ENCODE measurements at places on chromosomes 6 and 20.

DNA sequence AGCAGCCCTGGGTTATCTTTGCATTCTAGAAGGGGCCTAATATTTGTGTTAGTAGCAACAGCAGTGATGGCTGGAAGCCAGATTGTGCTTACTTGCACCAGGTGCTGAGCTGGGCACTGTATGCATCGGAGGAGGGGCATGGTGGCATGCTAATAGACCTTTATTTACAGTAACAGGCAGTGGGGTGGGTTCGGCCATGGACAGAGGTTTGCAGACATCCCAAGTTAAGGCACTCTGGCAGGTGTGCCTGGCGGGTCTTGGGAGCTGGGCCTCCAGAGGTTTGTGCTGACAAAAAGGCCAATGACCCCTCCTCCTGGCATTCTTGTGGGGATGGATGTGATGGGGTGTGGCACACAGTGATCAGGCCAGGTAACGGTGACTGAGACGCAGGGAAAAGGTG lies 39.0 kb upstream of the CD93 start:
- no peak for DNase-seq

DNA sequence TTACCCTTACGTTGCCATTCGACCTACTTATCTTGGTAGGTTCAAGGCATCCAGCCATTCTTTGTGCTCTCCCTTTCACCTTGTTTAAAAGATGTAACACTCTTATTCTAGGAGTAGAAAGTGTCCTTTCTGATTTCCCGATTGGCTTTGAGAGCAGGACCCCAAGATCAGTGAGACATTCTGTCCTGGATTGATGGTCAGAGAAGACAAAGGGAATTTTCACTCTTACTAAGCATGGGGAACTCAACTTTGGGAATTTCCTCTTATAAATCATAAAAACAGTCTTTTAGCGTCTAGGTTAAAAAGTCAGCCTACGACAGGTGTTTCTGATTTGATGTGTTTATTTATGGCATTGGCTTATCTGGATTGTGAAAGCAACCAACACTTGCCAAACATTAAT lies 2.8 kb upstream of the AARS2 start:
- DNase-seq = no peak

DNA sequence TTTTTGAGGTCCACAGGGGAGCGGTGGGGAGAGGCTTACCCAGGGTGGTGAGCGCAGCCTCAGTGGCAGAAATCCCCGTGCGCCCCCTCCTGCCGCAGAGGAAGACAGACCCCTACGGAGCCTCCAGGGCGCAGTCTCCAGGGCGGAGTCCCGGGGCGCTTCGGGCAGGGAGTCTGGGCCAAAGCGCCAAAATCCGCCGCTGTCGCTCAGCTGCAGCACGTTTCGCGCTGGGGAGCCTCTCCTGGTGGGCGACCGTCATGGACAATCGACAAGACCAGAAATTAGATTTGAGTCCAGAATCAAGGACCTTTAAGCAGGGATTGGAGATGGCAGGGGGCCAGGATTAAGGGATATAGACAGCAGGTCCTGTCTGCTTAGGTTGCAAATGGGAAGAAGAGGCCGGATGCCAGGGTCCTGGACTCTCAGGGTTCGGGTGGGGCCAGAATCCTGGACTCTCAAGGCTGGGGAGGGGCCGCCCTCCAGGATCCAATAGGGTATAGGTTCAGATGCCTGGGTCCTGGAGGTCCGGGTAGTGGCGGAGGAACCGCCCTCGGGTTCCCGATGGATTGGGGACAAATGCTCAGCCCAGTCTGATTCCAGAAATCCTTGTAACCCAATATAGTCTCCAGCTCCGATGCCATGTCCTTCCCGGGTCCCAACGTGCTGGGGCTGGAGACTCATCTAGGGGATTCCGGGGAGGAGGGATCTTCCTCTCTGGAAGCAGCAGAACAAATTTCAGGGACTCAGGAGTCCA lies 7.9 kb upstream of the HLA-E start:
- no peak for DNase-seq

DNA sequence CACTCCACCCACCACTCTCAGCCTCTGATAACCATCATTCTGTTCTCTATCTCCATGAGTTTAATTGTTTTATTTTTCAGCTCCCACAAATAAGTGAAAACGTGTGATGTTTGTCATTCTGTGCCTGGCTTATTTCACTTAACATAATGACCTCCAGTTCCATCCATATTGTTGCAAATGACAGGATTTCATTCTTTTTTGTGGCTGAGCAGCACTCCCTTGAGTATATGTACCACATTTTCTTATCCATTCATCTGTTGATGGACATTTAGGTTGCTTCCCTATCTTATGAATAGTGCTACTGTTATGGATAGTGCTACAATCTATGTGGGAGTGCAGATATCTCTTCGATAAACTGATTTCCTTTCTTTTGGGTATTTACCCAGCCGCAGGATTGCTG lies 103.3 kb upstream of the PDE7B start:
- no peak for DNase-seq

GRCh38 chr6:5855787-5856470 lies 150.8 kb downstream of the NRN1 start:
- DNase-seq = no peak

GRCh38 chr20:23640018-23640601 lies 2.4 kb upstream of the CST3 start:
- DNase-seq = no peak

- no peak for DNase-seq
Observed at GRCh38 chr6:53390010-53390409, 41.3 kb upstream of the ELOVL5 start.

DNA sequence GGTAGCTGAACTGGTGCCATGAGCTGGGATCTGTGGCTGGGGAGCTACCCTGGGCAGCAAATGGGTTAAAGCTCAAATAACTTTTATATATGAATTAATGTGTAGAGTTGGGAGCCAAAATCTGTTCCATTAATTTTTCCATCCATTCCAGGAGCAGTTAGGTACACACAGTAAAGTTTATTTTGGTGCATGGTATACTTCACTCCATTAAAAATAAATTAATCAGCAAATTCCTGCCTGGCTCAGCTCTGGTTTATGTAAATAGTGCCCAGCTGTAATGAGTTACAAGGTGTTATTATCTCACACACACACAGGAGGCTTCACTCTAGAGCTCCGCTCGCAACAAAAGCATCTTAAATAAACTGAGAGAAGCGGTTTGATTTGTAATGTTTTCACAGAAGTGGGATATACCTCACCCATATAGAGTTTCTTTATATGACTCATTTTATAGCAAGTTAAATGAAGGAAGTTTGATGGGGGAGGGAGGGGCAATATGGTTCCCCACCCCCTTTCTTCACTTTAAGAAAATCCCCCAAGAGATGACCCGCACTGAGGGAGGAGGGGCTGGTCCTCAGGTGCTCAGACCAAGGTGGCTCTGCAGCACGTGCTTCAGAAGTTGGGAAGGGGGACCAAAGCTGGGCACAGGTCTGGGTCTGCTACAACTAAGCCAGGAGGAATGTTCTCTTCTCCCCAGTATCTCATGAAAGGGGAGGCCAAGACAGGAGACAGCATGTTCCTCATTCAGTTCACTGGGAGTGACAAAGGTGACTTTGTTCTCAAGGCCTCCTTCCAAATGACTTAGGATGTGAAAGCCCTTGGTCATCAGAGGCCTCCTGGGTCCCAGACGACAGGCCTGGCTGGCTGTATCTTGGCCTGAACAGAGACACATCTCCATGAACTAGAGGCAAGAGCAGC lies 10.5 kb upstream of the FAM83C start:
- no peak for DNase-seq

DNA sequence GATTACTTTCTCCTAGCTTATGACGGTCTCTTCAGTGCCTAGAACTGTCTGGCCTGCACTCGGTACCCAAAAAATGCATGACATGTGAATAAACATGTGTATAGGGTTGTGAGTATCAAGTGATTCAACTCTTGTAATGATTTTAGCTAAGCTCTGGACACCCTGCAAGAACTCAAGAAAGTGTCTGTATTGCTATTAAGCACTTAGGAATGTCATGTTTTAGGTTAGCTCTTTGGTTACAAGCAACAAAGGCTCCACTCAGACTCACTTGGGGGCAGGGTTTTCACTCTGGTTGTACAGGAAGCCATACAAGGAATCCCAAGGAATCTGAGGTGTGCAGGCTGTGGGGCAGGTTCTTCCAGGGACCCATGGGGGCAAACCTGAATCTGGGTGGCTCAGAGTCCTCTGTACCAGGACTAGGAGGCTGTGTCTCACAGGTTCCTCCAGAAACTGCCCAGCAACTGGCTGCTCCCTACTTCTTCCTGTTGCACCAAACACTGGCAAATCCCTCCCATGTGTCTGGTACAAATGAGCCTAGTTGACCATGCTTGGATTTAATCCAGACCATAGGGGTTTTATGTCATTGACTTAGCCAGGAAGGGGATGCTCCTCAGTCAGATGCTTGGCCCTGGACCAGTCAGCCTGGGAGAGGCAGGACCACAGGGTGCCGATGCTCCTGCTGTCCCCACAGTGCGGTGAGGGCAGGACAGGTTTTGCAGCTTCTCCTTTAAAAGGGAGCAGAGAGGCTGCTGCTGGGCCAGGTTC lies 77.9 kb upstream of the CDH4 start:
- DNase-seq = no peak

- DNase-seq = no peak
Observed at GRCh38 chr6:42393339-42393738, 58.4 kb downstream of the TRERF1 start.

GRCh38 chr20:7994809-7995208 lies 24.8 kb downstream of the TMX4 start:
- DNase-seq = no peak

GRCh38 chr20:62723351-62723750 lies 14.7 kb downstream of the NTSR1 start:
- no peak for DNase-seq

GRCh38 chr6:44264154-44265006 lies 971 bp downstream of the NFKBIE start:
- DNase-seq = no peak

DNA sequence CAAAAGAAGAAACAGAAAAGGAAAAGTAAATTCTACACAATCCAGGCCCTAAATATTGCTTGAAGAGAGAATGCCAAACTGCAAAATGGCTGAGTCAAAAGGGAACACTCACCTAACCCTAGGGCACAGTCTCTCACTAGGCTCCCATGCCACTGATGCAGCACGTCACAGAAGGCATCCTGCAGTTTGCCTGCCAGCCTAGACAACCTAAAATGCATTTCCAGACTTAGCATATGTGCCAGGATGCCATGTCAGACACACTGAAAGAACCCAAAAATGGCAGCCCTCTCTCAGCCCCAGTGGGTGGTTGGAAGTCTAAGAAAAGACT lies 10.6 kb upstream of the SIRPD start:
- no peak for DNase-seq

DNA sequence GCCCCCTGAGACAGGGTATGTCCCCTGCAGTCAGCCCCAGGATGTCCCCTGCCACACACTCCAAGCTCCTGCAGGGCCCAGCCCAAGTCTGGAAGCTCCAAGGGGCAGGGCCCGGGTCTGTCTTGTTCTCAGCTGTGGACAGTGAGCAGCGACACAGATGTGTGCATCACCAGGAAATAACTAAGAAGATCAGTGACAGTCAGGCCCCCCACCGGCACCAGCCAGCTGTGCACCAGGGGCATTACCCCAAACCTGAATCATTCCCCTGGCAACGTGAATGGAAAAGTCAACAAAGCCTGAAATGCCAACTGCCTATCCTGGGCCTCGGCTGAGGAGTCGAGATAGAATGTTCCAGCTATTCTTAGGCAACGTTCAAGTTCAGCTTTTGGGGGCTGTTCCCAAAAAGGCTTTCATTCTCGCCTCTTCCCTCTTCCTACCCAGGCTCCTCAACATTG lies 105.0 kb downstream of the PREX1 start:
- no peak for DNase-seq

DNA sequence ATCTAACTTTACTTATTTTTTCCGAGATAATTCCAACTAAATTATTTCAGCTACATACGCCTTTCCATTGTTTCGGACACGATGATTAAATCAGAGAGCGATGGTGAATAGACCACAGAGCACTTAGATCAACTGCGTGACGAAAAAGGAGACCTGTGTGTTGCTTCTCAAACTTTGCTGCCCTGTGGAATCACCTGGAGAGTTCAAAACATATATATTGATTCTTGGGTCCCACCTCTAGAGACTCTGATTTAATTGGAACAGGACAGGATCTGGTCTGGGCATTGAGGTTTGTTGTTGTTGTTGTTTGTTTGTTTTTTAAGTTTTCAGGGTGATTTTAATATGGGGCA lies 401 bp upstream of the TNFRSF21 start:
- no peak for DNase-seq

Measured in effector memory CD8-positive, alpha-beta T cell (primary cell).